Pancreas (tissue), 10 donors: ENCODE measurements at places on chromosomes 1 and 21. TPM values are rescaled to one million over a fixed set of nuclear protein-coding genes. Genes with fewer than 3 reads are reported as not detected.

- peaks cover 6% of the 10 kb centered on the region for H3K4me1 ChIP-seq
- no peaks in the 10 kb centered on the region for H3K36me3 ChIP-seq
- H3K4me3 ChIP-seq: peak overlapping the region; percentile 62
These were observed 428 bp downstream of the POGZ start for GRCh38 chr1:151458802-151459330.

GRCh38 chr21:42214921-42215320 lies 4.0 kb upstream of the ABCG1 start:
- H3K4me1 ChIP-seq: no peaks in the 10 kb centered on the region
- H3K27ac ChIP-seq: no peak overlapping the region
- no peak for DNase-seq

DNA sequence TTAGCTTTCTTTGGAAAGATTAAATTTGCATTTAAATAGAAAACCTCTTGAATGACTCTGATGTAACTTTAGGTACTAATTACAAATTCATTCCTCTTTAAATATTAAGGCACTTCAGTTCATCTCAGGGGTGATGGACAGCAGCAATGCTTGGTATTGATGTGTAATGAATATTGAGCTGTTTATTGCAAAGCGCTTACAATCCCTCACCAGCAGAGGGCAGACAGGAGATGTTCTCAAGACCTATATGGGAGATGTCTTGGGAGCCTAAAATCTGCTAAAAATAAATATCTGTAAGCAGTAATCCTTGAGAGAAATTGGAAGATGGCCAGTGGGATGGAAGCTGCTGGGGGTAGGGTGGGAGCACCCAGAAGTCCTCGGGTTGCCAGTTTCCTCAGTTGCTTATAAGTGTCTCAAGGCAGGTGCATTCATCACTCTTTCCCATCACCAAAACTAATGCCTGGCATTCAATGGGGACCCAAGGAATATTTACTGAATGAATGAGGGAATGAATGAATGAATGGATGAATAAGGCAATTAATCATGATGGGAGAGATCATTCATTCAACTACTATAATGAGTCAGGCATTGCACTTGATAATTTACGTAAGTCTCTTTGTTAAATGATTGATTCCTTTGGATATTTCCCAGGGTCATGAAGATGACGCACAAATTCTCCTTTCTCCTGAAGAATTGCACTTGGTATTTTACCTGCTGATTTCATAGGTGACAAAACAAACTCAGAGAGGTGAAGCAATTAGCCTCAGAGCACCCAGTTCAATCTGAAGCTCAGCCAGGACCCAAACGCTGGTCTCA lies 2.3 kb downstream of the KLHDC8A start:
- H3K4me1 ChIP-seq: peaks cover 7% of the 10 kb centered on the region
- no peak overlapping the region for H3K27ac ChIP-seq
- H3K4me3 ChIP-seq: no peak overlapping the region
- H3K36me3 ChIP-seq: no peaks in the 10 kb centered on the region
- peak; percentile 40 for DNase-seq

- no peak overlapping the region for H3K27ac ChIP-seq
- no peak overlapping the region for H3K4me3 ChIP-seq
- H3K27me3 ChIP-seq: no peaks in the 10 kb centered on the region
- no peak for DNase-seq
- no peaks in the 10 kb centered on the region for H3K4me1 ChIP-seq
- no peaks in the 10 kb centered on the region for H3K36me3 ChIP-seq
These were observed 46.3 kb upstream of the TNFSF18 start for GRCh38 chr1:173097001-173097400.

Gene FCRL3
- not detected for total RNA-seq

DNA sequence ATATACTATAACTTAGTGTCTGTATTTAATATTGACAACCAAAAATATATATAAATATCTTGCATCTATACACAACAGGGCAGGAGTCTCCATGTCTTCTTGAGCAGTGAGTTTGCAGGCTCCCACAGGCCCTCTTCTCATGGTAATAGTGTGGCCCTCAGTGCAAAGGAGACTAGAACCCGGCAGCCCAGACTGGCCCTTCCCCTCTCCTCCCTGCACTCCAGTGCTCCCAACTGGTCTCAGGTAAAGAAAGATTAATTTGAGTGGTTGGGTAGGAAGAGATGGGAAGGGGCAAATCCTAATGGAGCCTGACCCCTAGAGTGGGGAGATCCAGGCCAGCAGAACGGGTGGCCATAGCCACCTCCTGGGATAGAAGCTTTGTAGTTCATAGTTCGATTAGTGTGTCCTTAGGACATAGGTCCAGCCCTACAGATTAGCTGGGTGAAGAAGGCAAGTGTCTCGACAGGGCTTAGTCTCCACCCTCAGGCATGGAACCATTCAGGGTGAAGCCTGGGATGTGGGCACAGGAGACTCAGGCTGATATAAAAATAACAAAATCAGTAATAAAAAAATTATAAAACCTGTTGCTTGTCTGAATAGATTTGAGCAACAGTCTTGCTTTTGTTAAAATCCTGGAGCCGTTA lies 32.3 kb downstream of the SLC2A1 start:
- no peak overlapping the region for H3K4me3 ChIP-seq
- no peaks in the 10 kb centered on the region for H3K27me3 ChIP-seq
- H3K27ac ChIP-seq: no peak overlapping the region
- H3K36me3 ChIP-seq: peaks cover 9% of the 10 kb centered on the region

Gene MAPKAPK2
- 28.3 TPM for total RNA-seq

Gene FALEC
- total RNA-seq: not detected

DNA sequence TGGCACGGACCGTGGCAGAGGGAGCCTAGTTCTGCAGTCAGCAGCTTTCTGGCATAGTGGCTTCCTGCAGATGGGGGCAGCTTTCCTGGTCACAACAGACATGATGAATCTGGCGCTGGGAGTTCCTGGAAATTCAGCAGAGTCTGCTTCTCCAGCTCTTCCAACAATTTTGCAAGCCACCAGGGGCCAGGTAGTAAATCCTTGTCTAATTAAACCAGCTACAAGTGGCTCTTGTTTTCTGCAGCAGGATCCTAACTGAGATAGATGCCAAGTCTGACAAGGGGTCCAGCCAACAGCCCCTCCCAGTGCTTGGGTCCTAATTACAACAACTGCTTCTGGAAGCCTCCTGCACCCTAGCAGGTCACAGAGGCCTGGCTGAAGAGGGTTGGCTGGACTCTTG lies 35.8 kb downstream of the TRIM62 start:
- H3K4me1 ChIP-seq: no peaks in the 10 kb centered on the region
- H3K36me3 ChIP-seq: no peaks in the 10 kb centered on the region
- H3K27ac ChIP-seq: no peak overlapping the region
- H3K4me3 ChIP-seq: no peak overlapping the region
- H3K27me3 ChIP-seq: no peaks in the 10 kb centered on the region

GRCh38 chr1:166836733-166837132 lies 2.5 kb upstream of the POGK start:
- peaks cover 15% of the 10 kb centered on the region for H3K4me1 ChIP-seq
- no peaks in the 10 kb centered on the region for H3K27me3 ChIP-seq
- H3K27ac ChIP-seq: no peak overlapping the region
- H3K4me3 ChIP-seq: no peak overlapping the region
- DNase-seq: no peak

DNA sequence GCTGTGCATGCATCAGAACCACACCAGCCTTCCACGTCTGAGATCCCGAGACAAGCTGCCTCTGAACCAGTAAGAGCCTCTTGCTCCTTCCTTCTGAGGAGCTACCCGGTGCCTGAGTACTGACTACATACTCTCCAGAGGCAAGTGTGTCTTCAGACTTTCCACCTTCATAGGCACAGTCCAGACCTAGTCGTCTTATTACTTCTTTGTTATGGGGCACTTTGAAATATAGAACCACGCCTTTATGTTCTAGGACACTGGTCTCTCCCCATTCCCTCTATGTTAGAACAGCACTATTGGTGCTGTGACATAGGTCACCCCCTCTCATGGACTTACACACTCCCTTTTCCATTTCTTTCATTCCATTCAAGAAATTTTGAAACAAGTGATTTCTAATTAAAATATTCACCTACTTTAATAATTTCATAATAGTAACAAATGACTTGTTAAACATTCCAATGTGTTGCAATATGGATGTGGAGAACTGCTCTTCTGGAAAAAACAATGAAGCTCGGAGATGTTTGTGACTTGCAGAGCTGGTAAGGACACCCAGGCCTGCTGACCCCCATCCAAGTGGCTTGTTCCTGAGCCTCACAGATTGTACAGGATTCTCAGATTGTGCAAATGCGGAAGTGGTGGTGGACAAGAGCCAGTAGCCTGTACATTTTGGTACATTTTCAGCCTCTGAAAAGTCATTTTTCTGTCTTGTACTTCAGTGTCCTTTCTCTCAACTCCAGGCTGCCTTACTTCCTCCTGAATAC lies 76.1 kb upstream of the SIPA1L2 start:
- DNase-seq: no peak
- peak overlapping the region; percentile 4 for H3K27ac ChIP-seq
- no peaks in the 10 kb centered on the region for H3K27me3 ChIP-seq
- H3K36me3 ChIP-seq: no peaks in the 10 kb centered on the region
- H3K4me3 ChIP-seq: no peak overlapping the region

Gene FAM72A
- 0.98 TPM for total RNA-seq

Gene HPCAL4
- 7.8 TPM for total RNA-seq

DNA sequence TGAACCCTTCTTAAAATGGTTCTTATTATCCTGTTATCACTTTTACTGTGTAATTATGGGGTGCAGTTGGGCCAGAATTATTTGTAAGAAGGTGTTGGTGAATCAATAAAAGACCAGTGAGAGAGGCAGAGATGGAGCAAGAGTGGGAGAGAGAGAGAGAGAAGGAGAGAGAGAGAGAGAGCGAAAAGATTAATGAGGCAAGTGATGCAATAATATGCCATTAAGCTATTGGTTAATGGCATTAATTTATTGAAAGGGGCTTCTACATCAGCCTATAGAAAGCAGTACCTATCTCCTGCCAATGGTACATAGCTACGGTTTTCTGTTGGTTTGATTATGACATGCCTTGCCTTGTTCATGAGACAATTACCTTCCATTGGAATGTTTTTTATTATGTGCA lies 388.7 kb downstream of the RPS6KC1 start:
- H3K27ac ChIP-seq: no peak overlapping the region
- no peaks in the 10 kb centered on the region for H3K4me1 ChIP-seq
- no peak overlapping the region for H3K4me3 ChIP-seq
- peaks cover 7% of the 10 kb centered on the region for H3K27me3 ChIP-seq
- DNase-seq: no peak

DNA sequence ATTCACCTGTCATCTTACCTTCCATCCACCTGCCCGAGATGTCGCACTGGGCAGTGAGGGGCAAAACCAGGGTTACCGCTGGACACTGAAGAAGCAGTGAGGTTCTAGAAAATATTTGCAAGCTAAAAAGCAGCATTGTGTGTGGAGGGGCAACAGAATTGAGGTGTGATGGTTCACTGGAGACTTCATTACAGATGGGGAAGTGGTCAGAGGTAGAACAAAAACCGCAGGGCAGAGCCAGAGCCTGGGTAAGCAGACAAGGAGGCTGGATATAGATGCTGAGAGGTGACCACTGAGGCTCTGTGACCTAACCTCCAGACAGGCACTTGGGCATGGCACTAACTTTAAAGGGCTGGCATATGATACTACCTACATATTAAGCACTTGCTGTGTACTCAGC lies 363.9 kb upstream of the PROX1 start:
- H3K36me3 ChIP-seq: no peaks in the 10 kb centered on the region
- DNase-seq: no peak
- no peaks in the 10 kb centered on the region for H3K27me3 ChIP-seq
- H3K4me3 ChIP-seq: no peak overlapping the region

GRCh38 chr1:239810061-239810481 lies 281.6 kb upstream of the FMN2 start:
- H3K27ac ChIP-seq: no peak overlapping the region
- DNase-seq: no peak
- no peaks in the 10 kb centered on the region for H3K36me3 ChIP-seq
- no peaks in the 10 kb centered on the region for H3K27me3 ChIP-seq
- no peaks in the 10 kb centered on the region for H3K4me1 ChIP-seq
- no peak overlapping the region for H3K4me3 ChIP-seq

Gene RHBDL2
- 0.25 TPM for total RNA-seq

DNA sequence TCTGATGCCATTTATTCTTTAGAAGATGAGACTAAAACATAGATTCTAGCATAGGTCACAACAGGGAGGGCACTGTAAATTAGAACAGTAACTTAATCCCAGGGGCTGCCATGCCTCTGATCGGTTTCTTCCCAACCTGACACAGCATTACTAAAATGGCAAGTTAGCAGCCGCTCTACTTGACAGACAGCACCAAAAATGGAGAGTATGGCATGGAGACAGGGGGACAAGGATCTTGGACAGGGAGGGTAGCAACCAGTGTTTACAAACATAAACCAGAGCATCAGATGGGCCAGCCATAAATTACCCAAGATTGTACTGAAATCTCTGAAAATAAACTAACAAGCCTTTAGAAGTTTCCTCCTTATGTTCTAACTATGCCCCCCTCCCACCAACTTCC lies 5.9 kb downstream of the DUSP10 start:
- H3K27ac ChIP-seq: no peak overlapping the region
- DNase-seq: no peak
- H3K4me1 ChIP-seq: no peaks in the 10 kb centered on the region
- no peaks in the 10 kb centered on the region for H3K27me3 ChIP-seq
- H3K4me3 ChIP-seq: no peak overlapping the region
- no peaks in the 10 kb centered on the region for H3K36me3 ChIP-seq

DNA sequence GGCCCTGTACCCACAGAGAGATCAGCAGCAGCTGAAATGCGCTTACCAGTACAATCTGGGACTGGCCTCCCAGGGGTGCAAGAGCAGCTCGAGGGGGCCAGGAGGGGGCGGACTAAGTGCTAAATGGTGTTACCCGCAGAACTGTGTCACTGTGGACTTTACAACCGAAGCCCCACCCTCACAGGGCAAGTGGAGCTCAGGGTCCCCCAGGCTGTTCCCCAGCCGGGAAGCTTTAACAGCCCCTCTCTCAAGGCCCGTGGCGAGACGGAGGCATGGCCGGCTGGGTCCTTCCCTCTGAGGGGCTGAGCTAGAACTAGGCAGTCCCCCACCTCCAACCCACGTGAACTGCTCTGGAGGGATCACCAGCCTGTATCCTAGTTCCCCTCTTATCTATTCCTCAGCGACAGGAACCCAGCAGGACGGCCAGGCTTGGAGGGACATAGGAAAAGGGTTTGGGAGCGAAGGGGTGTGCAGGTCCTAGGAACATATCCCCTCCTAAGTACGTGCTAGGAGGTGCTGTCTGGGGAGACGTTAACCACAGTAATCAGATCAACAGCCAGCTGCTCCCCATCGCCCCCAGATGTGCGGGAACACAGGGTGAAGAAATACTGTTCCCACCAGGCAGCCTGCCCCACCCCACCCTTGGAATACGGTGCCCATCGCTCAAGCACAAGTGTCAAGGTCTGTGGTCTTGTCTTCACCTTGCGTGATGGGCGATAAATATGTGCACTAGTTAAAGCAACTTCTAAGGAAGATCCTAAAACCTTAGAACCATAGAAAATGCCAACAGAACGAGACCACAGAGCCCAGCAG lies 24.4 kb downstream of the ZBTB17 start:
- H3K4me3 ChIP-seq: no peak overlapping the region
- peaks cover 5% of the 10 kb centered on the region for H3K36me3 ChIP-seq
- H3K27ac ChIP-seq: no peak overlapping the region
- H3K27me3 ChIP-seq: no peaks in the 10 kb centered on the region
- H3K4me1 ChIP-seq: peaks cover 21% of the 10 kb centered on the region
- no peak for DNase-seq

Gene COL24A1
- not detected for total RNA-seq
